Activated T-cell treated with anti-CD3 and anti-CD28 coated beads, Interleukin-2, amount 50 U/mL, for 72 hours (primary cell): ENCODE measurements at places on chromosomes 4 and X.

DNA sequence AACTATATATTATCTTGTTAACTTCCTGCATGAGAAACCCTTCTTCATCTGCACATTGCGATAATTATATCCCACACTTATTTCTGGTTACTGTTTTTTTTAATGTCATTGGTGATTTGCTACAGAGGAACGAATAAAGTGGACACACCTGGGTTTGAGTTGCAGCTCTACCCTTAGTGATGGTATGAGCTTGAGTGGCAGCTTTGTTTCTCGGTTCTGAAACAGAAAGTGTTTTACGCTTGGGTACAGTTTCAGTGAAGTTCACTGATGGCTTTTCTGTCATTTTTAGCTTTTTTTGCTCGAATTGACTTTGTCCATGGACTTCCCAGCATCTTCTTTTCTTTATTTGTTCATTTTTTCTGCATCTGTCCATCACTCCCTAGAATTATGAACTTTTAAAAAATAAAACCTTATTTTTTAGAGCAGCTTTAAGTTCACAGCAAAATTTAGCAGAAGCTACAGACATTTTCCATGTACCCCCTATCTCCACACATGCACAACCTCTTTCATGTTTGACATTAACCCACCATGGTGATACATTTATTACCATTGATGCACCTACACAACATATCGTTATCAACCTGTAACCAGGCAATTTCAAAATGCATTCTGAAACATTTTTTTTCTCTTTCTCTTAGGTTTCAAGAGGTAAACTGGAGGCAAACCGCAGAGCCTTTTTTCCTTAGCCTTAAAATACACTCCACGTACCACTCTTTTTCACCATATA, 1041.6 kb upstream of the PRKX start:
- no peak for DNase-seq

DNA sequence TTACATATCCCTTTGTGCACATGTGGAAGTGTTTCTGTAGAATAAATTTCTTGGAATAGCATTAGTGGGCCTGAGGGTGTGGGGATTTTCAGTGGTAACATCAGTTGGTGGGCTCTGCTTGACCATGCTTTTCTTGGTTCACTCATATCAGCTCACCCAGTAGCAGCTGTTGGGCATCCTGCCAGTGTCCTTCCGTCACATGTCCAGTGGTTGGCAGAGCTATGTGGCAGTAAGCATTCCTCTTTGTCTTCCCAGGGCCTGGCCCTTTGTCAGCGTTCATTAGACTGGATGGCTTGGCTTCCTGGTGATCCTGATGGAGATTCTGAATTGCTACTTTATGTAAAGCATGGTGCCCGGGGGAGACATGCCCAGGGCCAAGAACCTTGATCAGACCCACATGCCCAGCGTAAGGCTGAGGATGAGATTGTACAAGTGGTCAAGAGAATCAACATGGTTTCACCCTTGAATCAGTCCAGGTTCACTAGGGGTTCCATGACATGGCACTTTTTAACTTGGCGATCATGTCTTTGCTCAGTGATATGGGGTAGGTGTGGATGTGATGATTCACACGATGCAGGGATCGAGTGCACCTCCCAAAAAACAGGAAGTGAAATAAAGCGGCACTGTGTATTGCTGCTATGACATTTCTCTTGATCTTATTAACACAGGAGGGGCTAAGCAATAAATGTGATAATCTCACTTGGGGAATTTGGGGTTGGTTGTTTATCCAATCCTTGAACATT, 72.1 kb upstream of the IGFBP7 start:
- DNase-seq: no peak

- no peak for DNase-seq
These were observed 169.1 kb downstream of the GUCY2F start for GRCh38 chrX:109312757-109313156.

- no peak for DNase-seq
These were observed 84.4 kb downstream of the FBXW7 start for GRCh38 chr4:152451496-152451895.

GRCh38 chr4:143183513-143184216, 1.1 kb upstream of the USP38 start:
- no peak for DNase-seq

GRCh38 chr4:109629775-109630174, 69.7 kb downstream of the MCUB start:
- no peak for DNase-seq

GRCh38 chr4:168694667-168695066, 197.8 kb downstream of the PALLD start:
- no peak for DNase-seq

DNA sequence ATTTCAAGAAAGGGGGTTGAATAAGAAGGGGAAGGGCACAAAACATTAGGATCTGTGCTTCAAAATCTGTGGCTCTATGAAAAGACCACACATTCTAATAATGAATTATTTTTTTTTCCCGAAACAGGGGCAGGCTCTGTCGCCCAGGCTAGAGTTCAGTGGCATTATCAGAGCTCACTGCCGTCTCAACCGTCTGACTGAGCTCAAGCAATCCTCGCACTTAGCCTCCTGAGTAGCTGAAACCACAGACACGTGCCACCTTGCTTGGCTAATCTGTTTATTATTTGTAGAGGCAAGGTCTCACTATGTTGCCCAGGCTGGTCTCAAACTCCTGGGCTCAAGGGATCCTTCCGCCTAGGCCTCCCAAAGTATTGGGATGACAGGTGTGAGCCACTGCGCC, 33.4 kb downstream of the ACSL1 start:
- DNase-seq: no peak

- DNase-seq: no peak
These were observed 1684.8 kb upstream of the TENM3 start for GRCh38 chr4:180558427-180558826.

GRCh38 chrX:56248492-56248891, 16.3 kb downstream of the KLF8 start:
- peak; percentile 59 for DNase-seq

DNA sequence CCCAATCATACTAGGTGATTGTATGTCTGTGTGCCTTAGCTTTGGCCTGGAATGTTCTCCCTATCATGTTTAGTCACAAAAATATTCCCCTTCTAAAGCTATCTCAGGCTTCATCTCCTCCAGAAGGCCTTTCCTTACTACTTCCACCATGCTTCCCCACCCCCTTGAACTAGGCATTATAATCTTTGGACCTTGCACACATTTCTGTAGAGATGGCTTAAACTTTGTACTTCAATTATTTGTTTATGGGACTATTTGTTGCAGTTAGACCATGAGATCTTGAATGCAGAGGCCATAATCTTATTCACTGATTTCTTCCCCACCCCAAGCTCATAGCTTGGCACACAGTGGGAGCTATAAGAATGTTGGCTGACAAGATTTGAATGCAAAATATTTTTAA, 262.0 kb upstream of the EDA2R start:
- no peak for DNase-seq

DNA sequence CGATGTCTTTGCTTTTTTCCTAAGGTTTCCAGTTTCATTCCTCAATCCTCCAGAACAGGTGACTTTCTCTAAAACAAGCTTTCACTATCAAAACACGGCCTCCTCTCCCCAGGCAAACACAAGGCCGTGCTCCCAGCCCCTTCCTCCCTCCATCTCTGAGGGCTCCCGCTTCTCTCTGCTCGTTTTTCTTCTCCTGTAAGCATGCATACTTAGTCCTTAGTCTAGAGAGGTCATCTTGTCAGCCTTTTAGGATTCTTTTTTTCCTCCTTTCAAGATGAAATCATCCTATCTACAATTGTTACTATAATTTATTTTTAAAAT, 18.7 kb downstream of the DCTD start:
- DNase-seq: no peak

DNA sequence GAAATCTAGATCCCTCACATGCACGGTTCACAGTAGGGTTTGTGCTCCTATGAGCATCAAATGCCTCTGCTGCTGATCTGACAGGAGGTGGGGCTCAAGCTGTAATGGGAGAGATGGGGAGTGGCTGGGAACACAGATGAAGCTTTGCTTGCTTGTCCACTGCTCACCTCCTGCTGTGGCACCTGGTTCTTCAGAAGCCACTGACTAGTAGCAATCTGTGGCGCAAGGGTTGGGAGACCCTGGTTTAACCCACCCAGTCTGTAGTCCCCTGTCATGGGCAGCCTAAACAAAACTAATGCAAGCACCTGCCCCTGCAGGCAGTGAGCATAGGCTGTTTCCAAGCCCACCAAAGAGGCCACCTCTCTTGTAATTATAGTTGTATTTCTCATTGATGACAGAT, 116.6 kb downstream of the SHOX start:
- DNase-seq: no peak

- DNase-seq: no peak
These were observed 38.5 kb downstream of the HERC3 start for GRCh38 chr4:88630756-88631155.

- DNase-seq: no peak
These were observed 49.5 kb upstream of the TMLHE start for GRCh38 chrX:155662282-155662681.

GRCh38 chr4:63790377-63790776, 618.9 kb downstream of the TECRL start:
- DNase-seq: no peak

GRCh38 chr4:152776352-152776751, 3.2 kb downstream of the TIGD4 start:
- no peak for DNase-seq

GRCh38 chr4:100431416-100431815, 86.4 kb downstream of the EMCN start:
- DNase-seq: no peak

- DNase-seq: no peak
These were observed 62.9 kb upstream of the FMR1 start for GRCh38 chrX:147848543-147849443.

DNA sequence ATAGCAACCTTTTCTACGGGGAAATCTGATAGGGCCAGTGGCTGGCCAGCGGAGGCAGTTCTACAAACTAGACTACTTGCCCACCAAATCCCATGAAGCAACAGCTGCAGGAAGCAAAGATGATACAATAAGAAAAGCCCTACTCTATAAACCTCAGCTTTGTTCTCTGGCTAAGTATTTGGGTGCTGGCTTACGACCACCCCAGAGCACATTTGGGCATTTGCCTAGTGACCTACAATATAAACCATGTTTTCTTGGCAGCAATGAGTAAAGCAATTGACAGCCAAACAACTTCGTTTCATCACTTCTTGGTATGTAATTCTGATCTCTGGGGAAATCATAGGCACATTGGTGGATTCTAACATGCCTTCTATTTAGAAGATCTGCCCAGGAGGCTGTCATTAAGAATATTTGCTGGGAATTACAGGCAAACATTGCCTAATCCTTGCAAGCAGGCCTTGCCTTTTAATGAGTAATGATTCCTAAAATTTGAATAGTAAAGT, 7.5 kb upstream of the LHFPL1 start:
- no peak for DNase-seq

DNA sequence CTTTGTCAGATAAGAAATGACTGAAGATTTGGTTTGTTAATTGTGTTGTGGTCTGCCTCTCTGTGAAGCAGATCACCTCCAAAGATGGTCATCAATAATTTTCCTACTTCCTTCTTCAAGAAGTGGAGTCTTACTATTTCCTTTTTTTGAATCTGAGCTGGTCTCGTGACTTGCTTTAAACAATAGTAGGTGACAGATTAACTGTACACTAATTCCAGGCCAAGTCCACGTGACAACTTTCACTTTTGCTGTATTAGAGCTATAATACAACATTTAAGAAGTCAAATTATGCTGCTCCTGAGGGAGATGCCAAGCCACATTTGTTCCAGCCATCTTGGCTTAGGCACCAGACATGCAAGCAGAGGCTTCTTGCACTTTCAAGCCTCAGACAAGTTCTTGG, 393.8 kb upstream of the GRID2 start:
- no peak for DNase-seq

DNA sequence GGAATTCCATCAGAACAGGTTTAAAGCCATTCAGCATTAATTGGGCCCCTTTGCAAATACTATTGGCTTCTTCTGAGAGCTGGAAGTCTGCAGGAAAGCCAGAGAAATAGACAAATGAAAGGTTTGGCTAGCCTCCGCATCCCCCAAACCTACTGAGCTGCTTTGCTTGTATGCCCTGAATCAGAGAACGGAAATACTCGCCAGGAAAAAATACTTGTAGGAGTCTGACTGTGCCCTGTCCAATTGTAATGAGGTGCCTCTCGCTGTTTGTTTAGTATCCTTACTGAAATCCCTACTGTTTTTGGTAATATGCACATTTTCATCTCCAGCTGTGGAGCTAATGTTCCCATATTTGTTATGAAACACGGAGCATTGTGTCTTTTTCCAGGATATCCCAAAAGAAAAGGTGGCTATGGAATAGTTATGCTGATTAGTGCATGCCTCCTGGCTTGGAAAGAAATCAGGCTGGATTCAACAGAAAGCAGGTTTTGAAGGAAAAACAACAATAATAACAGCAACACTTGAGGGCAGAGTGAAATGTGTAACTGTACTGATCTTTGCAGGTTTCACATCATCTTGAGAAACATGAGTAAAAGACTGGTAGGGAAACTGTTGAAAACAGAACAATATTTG, 50.7 kb upstream of the NLGN4X start:
- no peak for DNase-seq

DNA sequence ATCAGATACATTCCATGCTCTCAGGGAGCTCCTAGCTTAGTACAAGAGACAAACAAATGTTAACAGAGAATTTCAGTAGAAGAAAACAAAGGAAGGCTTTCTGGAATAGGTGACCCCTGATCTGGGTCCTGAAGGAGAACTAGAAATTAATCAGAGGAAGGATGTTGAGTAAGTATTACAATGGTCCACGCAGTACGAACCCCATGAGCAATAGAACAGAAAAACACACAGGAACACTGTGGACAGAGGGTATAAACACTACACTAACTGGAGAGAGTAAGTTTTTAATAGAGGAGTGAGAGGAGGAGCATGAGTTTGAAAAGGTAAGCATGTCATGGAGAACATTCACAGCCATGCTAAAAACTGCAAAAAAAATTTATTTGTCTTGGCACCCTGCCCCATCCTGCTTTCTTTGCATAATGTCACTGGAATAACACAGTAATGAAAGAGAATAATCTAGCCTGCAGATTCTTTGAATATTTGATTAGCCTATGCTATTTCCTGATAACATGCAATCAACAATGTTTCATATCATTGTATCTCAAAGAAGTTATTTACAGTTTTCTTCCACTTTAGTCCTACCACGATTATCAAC, 140.3 kb upstream of the ZXDB start:
- DNase-seq: no peak

DNA sequence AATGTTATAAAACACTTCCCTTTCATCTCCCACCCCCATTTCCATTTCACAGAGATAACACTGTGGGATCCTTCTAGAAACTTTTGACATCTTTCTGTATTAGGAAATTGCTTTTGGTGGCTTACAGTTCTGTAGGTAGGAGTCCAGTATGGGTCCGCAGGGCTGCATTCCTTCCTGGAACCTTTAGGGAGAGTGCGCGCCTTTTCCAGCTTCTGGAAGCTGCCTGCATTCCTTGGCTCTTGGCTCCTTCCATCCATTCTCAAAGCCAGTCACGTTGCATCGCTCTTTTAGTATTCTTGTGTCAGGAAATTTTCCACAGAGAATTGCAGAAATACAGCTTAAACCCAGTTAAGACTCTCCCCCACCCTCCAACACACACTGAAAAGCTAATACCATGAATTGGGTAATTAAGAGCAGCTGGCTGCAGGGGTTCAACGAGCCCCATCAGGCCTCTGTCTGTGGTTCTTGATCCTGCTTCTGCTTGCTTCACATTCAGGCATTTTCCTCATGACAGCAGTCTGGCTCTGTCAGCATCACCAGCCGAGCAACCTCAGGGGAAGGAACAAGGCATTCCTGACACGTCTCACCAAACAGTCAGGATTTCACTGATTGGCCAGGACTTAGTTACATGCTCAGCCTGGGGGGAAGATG, 48.8 kb downstream of the SEPTIN11 start:
- DNase-seq: no peak
